ENCODE measurements at places on chromosomes 6 and 20.

- DNase-seq = no peak
Measured at GRCh38 chr6:152048921-152049320, 241.4 kb downstream of the ESR1 start.

DNA sequence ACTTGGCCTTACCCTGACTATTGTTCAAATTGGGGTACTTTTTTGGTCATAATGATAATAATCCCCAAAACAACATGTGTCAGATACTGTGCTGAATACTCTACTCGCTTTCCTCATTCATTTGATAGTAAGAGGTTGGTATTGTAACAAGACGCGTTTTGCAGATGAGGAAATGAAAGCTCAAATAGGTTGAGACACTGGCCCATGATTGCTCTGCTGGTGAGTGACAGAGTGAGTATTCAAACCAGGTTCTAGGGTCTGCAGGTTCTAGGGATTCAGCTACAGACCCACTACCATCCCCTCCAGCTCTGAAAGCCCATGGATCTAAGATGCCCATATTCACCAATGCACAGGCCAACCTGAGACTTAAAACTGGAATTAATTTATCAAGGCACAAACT, 1.3 kb upstream of the ENPP4 start:
- no peak for DNase-seq

DNA sequence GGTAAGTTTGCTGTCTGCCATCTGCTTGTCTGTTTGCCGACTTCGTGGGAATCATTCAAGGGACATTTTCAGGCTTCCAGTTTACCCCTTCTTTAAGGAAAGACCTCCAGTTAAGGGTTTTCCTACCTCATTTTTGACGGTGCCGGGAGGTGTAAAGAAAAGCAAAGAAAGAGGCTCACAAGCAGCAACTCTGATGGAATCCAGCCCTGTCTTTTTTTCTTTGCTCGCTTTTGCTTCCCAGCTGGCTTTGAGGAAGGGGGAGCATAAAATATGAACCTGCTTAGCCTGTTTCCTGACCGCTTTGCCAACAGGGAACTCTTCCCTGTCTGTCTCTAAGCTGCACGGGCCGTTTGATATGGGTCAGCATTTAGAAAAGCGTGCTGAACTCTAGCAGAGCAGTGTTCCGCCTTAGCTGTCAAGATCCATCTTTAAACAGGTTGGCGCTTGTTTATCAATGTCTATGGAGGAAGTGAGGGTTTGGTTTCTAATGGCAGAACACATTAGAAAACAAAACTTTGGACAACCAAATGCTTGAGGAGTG, 13.8 kb downstream of the SYTL3 start:
- DNase-seq = no peak

GRCh38 chr6:46764961-46765360, 18.2 kb downstream of the ANKRD66 start:
- no peak for DNase-seq

DNA sequence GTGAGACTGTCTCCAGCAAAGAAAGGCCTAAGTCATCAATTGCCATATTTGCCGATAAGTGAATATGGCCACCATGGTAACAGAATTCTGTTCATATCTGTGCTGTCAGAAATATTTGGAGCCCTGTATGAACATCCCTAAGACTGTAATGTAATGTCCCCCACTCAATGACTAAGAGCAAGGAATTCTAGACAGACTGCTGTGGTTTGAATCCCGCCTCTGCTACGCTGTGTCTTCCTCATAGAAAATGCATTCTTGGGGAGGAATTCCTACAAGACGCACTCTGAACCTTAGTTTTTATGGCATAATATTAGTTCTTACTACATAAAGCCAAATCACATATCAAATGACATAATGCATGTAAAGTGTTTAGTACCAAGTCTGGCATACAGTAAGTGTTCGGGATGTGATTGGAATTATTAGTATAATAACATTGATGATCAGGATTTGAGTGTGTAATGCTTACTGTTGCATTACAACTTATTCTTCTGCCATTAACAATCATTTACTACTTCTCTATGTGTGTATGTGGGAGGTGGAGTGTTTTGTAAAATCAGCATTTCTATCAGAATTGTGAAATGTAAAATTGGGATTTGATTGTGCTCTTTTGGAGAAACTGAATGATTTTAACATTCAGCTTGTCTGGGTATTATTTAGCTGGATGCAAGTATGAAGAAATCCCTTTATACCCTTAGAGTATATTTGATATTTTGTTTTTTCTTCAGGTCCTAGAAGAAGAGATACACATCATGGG, 103.0 kb downstream of the OLIG3 start:
- DNase-seq = no peak

DNA sequence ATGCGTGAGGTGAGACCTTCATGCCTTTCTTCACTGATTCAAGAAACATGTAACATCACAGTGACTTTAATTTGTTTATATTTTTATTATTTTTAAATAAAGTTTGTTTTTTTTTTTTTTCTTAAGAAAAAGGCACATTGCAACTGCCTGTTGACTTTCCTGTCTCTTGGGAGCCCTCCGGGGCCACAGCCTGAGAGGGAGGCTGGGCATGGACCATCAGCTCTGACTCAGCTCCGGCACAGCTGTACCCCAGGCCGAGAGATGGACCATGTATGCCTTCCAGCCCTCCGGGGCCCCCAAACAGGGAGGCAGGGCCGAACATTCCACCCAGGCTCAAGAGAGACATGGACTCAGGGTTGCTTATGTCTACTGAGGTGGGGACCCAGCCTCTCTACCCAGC, 99.9 kb downstream of the NFATC2 start:
- no peak for DNase-seq

DNA sequence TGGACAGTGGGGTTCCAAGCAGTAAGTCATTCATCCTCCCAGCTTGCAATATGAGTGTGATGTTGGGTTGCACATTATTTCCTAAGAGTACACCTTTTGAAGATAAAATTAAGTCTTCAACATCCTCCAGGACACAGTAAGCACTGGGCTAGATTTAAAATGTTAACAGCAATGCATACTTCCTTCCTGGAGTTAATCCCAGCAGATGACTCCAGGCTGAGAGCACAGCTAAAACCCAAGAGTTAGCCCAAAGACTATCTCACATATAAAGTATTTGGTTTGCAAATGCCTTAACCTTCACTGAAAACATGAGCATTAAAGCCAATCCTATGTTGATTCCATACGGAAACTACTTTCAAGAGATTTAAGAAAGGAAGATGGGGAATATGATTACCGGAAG, 69.2 kb downstream of the SLC23A2 start:
- no peak for DNase-seq

DNA sequence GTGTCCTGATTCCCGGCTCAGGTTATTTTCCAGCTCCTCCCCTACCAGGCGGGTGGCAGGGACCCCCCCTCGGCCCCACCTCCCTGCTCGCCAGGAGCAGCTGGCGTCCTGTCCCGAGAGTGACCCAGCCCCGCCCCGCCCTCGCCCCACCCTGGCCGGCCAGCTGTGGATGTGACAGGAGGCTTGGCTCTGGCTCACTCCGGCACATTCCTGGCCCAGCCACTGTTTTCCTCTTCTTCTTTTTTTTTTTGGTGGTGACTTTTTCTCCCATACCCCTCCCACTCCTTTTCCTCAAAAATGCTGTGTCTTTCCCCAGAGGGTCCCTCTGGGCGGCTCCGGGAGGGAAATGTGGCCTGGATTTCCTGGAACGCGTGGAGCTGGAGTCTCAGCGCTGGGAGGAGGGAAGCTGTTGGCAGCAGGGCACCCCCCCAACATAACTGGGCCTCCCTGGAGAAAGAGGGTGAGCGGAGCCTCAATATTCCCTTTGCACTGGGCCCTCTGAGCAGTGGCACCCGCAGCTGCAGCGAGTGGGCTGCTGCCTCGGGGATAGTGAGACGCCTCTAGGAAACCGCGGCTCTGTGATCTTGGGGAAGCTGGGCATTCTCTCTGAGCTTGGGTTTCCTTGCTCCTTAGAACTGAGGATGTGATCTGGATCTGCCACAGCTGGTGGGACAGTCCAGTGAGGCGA, 28.3 kb upstream of the CSNK2A1 start:
- DNase-seq = peak; percentile 41

GRCh38 chr20:40010483-40010882, 678.6 kb downstream of the MAFB start:
- no peak for DNase-seq

DNA sequence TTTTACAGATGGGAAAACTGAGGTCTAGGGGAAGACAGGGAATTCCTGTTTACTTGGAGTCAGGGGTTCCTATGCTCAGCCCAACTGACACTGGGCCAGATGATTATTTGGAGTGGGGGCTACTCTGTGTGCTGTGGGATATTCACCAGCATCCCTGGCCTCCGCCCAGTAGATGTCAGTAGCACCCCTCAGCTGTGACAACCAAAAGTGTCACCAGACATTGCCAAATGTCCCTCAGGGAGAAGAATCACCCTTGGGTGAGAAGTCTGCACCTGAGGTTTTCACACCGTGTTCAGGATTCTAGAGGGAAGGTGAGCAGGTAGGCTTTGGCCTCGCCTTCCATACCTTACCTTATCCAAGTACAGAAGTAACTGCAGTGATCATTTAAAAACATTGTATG, 27.6 kb downstream of the CDH26 start:
- no peak for DNase-seq

GRCh38 chr20:4082406-4083097, 67.2 kb upstream of the RNF24 start:
- no peak for DNase-seq

GRCh38 chr20:50605136-50605535, 86.2 kb downstream of the RIPOR3 start:
- DNase-seq = no peak

- DNase-seq = no peak
Measured at GRCh38 chr6:39303425-39304153, 10.6 kb downstream of the KCNK17 start.

DNA sequence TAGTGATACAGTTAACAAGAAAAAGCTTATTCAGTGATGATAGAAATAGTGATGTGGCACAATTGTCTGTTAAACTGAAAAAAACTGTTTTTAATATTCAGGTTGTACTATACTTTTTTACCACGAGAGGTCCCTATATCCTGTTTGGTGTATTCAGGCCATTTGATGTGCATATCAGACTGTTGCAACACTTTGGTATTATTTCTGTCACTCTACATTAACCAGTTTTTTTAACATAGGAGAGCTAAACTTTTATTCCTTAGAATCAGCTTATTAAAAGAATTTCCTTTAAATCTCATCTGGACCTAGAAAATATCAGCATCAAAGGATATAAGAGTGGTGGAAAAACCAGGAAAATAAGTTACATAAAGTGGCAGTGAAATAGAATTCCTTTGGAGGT, 36.8 kb downstream of the TSPYL4 start:
- peak; percentile 38 for DNase-seq

- DNase-seq = no peak
Measured at GRCh38 chr6:130274007-130274406, 51.3 kb upstream of the SAMD3 start.

- no peak for DNase-seq
Measured at GRCh38 chr6:11370191-11371018, 137.9 kb upstream of the NEDD9 start.

GRCh38 chr6:24859132-24859531, 60.4 kb upstream of the ARMH2 start:
- no peak for DNase-seq

DNA sequence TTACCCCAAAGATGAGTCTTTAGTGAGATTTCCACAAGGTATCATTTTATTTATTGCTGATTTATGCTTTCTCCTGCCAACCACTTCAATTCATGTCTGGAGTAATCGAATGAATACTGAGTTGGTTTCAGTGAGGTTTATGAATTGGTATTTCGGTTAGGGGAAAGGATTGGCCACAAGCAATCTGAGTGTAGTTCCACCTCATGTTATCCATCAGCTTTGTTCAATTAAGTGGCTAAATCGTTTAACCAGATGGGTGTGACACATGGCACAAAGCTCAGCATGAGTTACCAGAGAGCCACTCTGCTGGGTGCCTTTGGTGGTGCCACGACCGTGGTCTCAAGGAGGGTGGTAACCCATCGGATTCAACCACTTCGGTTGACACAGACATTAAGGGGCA, 148.2 kb downstream of the FNDC1 start:
- no peak for DNase-seq

GRCh38 chr6:56814802-56815201, 140.1 kb upstream of the BEND6 start:
- no peak for DNase-seq

- no peak for DNase-seq
Measured at GRCh38 chr6:128246472-128247260, 273.7 kb downstream of the PTPRK start.

- DNase-seq = no peak
Measured at GRCh38 chr6:109174916-109175315, 79.6 kb downstream of the CEP57L1 start.

- DNase-seq = no peak
Measured at GRCh38 chr6:122222761-122223160, 176.7 kb upstream of the HSF2 start.

GRCh38 chr20:56911946-56912345, 282.8 kb downstream of the TFAP2C start:
- no peak for DNase-seq

GRCh38 chr20:5432030-5432429, 115.3 kb upstream of the PROKR2 start:
- DNase-seq = no peak

DNA sequence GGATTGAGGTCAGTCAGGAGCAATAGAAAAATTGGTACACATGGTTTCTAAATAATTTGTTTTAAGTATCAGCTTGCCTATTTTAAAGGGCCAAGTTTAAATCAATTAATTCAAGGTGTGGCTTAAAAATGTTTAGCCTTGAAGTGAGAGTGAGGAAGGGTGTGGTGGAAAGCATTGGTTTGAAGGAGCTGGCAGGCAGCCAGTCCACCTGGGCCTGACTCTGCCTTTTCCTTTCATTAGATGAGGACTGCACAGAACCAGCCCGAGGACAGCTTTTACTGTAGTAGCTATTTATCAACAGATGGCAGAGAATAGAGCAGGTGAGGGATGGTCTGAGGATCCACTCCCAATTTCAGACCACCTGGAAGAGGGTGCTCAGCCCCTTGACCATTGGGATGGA, 42.4 kb downstream of the DHX35 start:
- DNase-seq = no peak

- DNase-seq = no peak
Measured at GRCh38 chr6:1094306-1094705, 217.6 kb upstream of the FOXQ1 start.

GRCh38 chr20:35515949-35516645, 13.4 kb downstream of the C20orf173 start:
- no peak for DNase-seq

All from spinal cord (tissue), 10 donors.